ENCODE measurements at places on chromosomes 1 and 21.
A peak's percentile ranks its signal among the peaks of the same experiment; 100 is the strongest.

GRCh38 chr1:6353955-6354658, 39.5 kb downstream of the ACOT7 start:
- peak; percentile 35 for DNase-seq

DNA sequence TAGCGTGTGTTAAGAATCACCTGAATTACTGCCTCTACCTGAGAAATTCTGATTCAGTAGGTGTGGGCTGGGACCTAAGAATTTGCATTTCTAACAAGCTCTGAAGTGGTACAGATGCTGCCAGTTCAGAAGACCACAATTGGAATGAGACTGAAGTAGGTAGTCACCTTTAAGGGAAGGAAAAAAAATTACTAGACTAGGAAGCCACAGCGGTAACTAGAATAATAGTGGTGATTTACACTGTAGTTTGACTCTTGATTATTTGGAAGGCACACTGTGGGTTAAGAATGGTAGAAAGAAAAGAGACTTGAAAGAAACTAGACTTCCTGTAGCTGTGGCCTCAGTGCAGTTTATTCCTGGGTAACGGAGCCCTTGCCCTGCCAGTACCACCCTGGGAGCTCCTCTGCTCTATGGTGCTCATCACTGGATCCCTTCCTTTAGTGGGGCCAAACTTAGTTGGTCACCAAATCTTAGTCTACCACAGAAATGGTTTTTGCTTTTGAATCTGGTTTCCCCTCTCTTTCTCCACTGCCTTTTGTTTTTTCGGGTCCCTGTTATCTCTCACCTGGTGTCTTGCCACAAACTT, 43.6 kb downstream of the ARID1A start:
- no peak for DNase-seq

DNA sequence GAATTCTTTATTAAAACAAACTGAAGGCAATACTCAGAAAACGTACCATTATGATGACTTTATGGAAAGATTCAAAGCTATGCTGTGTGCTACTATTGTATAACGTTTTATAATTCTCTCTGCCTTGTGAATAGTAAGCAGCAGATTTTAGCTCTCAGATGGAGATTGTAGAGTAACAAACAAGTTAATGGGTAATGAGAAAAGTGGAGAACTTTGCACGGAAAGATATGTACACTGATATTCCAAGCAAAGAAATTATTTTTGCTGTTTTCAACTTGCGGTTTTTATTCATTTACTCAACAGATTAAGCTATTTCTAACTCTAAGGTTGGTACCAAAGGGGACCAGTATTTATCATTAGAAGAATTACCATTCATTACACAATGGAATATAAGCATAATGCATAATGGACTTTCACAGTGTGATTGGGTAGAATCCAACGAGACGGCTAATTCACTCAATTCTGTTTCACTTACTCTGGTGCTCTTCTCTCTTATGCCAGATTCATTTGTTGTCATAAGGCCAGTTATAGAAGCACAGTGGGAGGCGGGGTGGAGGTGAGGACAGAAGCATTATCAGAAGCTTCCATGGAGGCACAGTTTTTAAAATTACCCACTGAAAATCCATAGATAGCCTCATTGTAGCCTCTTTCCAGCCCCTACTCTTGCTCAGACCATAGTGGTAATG, 38.6 kb downstream of the ATP1B1 start:
- no peak for DNase-seq

GRCh38 chr1:86409416-86410021, 13.4 kb upstream of the ODF2L start:
- DNase-seq = no peak

DNA sequence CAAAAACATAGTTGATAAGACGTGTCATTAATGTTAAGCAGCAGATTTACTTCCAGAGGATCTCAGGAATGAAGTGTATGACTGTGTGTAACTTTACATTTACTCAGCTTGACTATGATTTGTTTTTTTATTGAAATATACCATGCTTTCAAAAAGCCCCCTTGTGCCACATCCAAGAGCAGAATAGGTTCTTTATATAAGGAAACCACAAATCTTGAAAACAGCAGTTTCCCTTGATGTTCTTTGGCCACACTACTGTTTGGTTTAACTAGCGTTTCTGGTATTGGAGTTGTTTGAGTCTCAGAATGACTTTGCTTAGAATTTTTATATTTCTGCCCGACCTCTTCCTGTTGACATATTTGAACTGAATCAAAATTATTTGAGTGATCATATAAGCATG, 25.0 kb downstream of the LRRC8C start:
- no peak for DNase-seq

DNA sequence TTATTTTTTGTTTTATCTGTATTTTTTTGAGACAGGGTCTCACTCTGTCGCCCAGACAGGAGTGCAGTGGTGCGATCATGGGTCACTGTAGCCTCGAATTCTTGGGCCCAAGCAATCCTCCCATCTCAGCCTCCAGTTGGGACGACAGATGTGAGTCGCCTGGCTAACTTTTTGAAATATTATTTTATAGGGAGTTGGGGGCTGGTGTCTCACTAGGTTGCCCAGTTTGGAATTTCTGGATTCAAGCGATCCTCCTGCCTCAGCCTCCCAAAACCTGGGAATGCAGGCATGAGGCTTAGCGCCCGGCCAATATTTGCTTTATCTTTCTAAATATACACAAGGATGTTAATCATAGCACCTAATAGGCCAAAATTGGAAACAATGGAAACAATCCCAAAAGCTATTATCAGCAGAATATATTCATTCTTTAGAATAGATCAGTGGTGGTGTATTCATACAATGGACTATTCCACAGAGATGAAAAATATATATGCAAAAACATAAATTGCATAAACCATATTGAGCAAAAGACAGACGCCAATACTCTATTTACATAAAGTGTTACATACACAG, 55.9 kb downstream of the DAP3 start:
- no peak for DNase-seq

DNA sequence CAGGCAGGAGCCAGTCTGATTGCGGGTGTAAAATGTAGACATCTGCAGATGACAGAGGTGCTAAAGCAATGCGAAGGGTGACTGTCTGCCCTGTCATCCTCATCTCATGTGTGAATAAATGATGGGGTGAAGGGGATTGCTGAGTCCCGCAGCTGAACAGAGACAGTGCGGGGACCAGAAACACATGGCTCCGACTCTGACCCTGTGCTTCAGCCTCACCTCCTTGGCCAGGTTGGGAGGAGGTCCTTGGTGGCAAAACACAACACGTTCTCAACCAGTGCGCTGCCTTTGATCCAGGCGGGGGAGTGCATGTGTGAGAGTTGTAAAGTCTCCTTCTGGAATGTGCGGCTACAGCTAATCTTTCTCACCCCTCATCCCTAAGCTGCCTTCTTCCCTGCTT, 32.0 kb upstream of the TTC22 start:
- no peak for DNase-seq

DNA sequence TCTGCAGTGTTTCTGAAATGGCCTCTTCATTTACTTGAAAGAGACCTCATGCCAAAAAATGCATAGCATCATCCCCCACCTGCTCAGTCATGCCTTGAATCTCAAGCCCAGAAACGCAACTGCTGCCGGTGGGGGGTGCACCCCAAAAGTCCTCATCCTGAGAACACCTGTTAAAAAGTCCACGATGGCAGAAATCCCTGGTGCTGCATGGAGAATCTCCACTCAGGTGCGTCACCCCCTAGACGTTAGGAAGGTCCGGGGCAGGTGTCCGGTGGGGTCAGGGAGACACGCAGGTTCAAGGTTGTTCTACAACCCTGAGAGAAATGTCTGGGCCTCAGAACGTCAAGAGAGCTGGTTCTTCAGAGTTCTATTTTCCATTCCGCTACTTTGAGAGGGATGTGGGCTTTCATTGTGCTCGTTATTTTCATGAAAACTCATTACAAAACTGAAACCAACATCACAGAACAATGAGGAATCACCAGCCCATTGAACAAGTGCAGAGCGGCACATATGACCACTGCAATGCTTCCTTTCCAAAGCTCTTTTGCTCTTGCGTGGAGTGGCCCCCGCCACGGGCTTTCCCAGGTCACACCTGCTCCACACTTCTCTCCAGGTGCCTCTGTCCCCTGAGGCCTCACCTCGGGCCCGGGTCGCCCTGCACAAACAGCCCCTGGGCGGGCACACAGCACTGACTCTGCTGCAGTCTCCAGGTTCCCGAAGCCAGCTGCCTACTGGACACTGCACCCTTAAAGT, 201.9 kb downstream of the TOMM20 start:
- no peak for DNase-seq

GRCh38 chr1:167500283-167500860, 18.0 kb downstream of the CD247 start:
- no peak for DNase-seq

DNA sequence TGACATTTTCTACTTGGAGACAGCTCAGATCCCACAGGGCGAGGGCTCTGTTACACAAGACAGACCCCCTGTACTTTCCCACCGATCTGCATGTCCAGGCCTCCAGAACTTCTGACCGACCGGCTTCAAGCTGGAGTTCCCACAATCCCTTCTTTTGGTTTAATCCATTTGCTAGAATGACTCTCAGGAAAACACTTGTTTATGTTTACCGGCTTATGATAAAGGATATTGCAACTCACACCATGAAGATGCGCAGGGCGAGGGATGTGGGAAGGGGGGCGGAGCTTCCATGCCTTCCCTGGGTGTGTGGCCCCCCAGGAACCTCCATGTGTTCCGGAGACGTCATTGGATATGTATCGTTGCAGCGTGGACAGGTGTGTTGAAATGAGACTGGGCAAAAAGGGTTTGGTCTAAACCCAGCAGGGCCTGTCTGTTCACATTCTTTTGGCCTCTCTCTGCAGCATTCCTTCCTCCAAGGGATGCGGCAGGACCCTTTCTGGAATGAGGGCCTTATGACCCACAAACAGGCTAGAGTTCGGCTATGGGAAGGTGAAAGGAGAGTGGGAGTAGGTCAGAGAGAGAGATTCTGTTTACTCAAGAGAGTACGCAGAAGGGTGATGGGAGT, 7.5 kb upstream of the IGSF5 start:
- DNase-seq = no peak

- DNase-seq = no peak
Observed at GRCh38 chr1:53871221-53871620, 18.4 kb downstream of the YIPF1 start.

- no peak for DNase-seq
Observed at GRCh38 chr1:117014209-117014608, 12.6 kb downstream of the CD101 start.

- DNase-seq = no peak
Observed at GRCh38 chr1:109269212-109269980, 13.5 kb downstream of the PSRC1 start.

- peak; percentile 65 for DNase-seq
Observed at GRCh38 chr1:171743081-171743870, 1.4 kb upstream of the VAMP4 start.

DNA sequence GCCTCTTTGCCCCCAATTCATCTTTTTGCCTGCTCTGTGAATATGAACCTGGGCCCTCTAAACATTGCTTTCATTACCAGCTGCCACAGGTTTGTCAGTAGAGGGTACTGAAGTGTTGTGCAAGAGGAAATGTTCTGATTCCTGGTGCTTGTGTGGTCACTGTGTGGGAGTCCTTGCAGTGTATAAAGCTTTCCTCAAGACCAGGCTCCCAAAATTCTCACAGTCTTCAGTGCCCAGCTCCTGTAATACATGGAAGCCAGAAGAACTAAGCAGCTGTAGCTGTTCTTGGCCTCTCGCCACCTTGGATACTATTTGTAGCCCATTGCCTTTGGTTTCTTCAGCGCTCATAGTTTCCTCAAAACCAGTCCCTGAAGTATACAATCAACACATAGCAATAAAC, 1046.2 kb downstream of the BRINP3 start:
- DNase-seq = peak; percentile 10

- no peak for DNase-seq
Observed at GRCh38 chr1:206941766-206942418, 4.4 kb downstream of the PIGR start.

DNA sequence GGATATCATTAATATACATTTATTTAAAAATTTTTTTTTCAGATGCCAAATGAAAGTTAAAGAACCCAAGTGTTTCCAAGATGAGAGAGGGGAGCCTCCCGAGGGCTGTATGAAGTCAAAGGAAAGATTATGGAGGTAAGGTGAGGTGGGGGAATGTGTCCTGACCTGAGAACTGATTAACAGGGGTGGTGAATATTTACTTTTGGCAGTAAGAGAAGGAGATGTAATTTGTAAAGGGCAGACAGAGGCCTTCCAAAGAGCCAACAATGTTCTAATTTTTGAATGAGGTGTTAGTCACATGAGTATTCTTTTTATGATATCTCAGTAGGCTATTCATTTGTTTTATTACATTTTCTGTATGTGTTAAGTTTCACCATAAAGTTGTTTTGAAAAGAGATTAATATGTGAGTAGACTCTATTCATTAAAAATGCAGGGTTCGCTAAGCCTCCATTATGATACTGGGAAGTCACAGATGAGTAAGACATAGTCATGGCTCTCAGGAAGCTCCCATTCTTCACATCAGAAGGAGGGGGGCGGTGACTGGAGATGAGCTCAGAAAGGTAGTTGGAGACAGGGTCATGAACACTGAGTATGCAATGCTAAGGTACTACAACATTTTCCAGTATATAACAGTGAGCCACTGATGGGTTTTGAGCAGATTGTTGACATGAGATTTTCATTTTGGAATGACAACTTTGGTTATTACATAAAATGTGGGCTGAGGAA, 62.4 kb upstream of the TNFSF18 start:
- no peak for DNase-seq

Measured in muscle of back (tissue), 13 donors.